ENCODE measurements at places on chromosomes 6 and 20.

- no peak for DNase-seq
These were observed 286.9 kb upstream of the PTCHD4 start for GRCh38 chr6:48397887-48398286.

DNA sequence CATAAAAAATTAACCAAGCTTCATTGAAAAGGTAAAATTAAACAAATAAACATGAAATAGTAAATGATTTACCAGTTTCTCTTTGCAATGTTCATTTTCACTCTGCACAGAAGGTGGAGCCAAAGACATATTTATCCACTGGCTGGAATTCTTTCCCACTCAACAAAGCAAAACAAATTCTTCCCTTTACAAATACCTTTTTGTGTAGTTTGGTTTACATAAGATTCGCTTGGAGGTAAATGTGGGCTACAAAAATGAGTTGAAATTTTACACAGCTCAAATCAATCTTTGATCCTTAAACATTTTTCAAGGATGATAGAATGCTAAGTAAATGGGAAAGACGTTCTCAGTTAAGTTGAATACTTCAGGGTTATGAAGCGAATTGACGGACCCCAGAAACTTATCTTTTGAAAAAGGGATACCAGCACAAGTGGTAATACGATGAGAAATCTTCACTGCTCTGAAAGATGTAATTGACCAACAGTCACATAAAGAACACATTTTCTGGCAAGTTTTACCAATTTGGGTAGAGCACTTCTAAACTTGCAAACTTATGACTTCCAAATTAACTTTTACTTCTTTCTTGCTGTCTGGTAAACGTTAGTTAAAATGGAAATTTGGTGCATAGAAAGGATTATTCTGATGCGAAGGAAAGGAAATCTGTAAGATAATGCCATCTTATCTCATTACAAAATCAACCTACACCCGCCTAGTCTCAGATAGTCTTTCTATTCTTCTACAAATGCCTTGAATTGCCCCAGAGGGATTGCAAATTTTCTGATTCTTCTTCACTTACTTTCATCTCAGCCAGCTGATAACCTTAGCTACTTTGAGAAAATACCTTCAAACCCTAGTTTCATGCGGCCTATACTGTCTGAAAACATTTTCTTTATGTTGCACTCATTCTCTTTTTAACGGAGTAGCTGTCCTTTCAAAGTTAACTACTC is 4.7 kb upstream of the GJA1 start:
- peak; percentile 50 for DNase-seq

- no peak for DNase-seq
These were observed 213.2 kb upstream of the FKBP1C start for GRCh38 chr6:62998022-62998421.

GRCh38 chr6:76451926-76452709 is 379.7 kb upstream of the IMPG1 start:
- DNase-seq: no peak

DNA sequence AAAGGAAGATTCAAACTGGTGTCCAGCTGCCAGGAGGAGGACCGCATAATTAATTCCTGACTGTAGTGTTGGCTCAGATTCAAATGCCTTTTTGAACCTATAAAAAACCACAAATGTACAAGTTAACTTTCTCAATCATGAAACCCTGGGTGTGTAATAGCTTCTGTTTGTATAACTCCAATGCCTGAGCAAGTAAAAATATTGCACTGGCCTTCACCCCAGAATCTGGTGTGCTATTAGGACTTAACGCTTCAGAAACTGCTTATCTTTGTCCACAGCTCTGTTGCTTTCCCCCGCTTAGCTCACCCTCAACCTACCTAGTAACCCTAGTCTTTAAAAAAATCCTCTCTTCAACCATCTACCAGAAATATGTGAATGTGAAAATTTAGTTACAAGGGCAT is 119.1 kb upstream of the MAP7 start:
- peak; percentile 89 for DNase-seq

- DNase-seq: no peak
These were observed 93.9 kb downstream of the SPTLC3 start for GRCh38 chr20:13102694-13103093.

- DNase-seq: no peak
These were observed 33.6 kb downstream of the TTI1 start for GRCh38 chr20:37999526-38000263.

DNA sequence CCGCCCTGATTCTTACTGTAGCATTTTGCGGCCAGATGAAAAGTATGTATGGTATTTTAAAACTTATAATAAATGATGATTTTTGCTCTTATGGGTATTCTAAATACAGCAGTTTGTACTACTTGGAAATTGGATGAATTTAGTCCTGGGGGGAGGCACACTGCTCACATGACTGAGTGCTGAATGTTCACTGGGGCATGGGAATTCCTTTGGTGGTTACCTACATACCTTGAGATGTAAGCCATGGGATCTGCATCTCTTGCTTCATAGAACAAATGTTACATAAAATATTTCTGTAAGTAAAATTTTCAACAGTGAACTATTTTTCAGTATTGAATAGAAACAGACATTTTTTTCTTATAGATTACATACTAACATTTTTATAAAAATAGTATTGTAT is 71.1 kb downstream of the FIG4 start:
- no peak for DNase-seq

GRCh38 chr6:158684311-158684710 is 34.5 kb downstream of the SYTL3 start:
- no peak for DNase-seq

GRCh38 chr20:63627129-63627750 is 339 bp upstream of the GMEB2 start:
- DNase-seq: peak; percentile 94

GRCh38 chr6:61193771-61194170 is 1092.3 kb downstream of the KHDRBS2 start:
- DNase-seq: no peak

DNA sequence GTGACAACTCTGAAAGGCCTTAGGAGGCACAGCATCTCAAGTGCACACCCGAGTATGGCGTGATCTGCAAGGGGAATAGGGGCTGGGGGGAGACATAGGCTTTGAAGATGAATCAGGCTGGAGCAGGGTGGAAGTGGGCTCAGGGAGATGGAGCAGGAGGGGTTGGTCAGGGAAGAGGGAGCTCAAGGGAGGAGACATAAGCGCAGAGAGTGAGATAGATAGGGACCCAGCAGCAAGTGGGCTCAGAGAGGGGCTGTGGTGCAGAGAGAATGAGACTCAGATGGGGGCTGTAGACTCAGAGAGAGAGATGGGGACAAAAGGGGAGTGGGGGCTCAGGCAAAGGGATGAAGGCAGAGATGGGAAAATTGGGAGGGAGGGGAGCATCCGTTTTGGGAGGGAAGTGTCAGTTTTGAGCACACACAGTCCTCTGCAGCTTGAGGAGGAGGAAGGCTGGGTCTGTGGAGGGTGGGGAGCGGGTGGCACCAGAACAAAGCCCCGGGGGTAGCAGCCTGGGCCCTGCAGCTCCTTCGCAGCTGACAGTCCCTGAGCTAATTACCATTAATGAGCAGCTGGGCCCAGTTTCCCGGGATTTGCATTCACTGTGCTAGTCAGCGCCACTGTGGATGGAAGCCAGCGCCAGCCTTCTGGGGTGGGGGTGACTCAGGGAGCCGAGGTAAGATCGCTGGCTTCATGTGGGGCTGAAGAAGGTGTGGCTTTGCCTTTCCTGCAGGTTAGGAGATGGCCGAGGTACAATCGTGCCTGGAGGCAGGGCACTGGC is 18.7 kb downstream of the SRXN1 start:
- DNase-seq: no peak

DNA sequence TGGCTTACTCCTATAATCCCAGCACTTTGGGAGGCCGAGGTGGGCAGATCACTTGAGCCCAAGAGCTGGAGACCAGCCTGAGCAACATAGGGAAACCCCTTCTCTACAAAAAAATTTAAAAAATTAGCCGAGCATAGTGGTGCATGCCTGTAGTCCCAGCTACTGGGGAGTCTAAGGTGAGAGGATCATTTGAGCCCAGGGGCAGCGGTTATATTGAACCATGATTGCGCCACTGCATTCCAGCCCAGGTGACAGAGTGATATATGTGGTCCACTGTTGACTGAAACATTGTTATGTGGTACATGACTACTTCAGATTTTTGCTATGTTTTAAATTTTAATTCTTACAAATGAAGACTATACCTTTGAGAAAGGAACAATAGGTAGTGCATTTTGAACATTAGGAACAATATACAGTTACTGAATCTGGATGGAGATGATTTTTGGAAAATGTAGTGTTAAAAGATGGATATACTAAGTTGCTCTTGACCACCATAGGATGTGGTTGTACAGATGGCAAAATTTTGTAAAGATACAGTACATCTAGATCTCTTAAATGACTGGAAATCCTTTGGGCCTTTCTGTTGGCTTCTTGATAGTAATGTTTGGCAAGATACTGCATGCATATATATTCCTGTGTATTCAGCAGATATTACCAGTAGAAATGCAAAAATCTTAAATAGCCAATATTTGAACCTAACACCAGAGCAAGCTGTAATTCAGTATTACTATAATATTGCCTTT is 35.9 kb downstream of the MAPK14 start:
- no peak for DNase-seq

Measured in EL (cell line).